ENCODE measurements at places on chromosomes 3 and 15.

DNA sequence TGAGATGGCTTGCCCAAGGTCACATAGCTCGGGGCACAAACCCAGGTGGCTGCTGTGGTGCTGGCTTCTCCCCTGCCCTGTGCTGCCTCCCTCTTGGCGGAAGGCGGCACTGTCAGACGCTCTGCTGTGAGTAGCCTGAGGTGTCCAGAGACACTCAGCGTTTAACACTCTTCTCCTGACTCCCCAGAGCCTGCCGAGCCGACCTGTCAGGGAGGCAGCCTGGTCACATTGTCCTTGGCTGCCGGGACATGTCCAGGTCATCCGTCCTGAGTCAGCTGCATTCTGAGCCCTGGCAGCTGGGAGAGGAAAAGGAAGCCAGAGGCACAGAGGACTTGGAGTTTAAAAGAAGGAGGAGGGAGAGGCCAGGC, 4.7 kb downstream of the LMAN1L start:
- DNase-seq, result no peak

GRCh38 chr3:164539215-164539614, 539.1 kb downstream of the SI start:
- no peak for DNase-seq

- DNase-seq, result no peak
Measured at GRCh38 chr15:42331235-42331634, 28.1 kb upstream of the CAPN3 start.

- no peak for DNase-seq
Measured at GRCh38 chr15:84001037-84001436, 234.5 kb upstream of the GOLGA6L4 start.

DNA sequence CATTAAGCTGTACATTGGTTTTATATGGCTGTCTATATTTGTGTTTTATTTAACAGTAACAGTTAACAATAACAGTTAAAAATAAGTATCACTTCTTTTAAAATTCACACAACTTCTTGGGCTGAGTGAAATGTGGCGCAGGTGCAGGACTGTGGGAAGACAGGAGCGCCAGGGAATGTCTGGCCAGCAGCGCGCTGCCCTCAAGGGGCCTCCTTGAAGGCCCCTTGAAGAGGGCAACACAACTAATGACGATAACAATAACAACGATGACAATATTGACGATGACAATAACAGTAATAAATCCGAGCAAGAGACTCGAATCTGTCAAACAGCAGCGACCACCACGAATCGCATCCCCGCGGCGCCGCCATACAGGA, 411 bp upstream of the PPP2R3A start:
- no peak for DNase-seq

GRCh38 chr3:15501126-15501525, 20.4 kb downstream of the COLQ start:
- DNase-seq, result no peak

- DNase-seq, result no peak
Measured at GRCh38 chr3:46191730-46192129, 16.4 kb downstream of the CCR1 start.

Data from natural killer cell (primary cell).